ENCODE measurements at places on chromosomes 6 and 20. TPM values are rescaled to one million over a fixed set of nuclear protein-coding genes. Genes with fewer than 3 reads are reported as not detected.

GRCh38 chr6:121533321-121533841 is 97.9 kb downstream of the GJA1 start:
- H3K4me1 ChIP-seq, result no peaks in the 10 kb centered on the region
- no peaks in the 10 kb centered on the region for H3K36me3 ChIP-seq
- DNase-seq, result no peak
- H3K27me3 ChIP-seq, result no peaks in the 10 kb centered on the region

Gene SMIM28
- not detected for total RNA-seq

DNA sequence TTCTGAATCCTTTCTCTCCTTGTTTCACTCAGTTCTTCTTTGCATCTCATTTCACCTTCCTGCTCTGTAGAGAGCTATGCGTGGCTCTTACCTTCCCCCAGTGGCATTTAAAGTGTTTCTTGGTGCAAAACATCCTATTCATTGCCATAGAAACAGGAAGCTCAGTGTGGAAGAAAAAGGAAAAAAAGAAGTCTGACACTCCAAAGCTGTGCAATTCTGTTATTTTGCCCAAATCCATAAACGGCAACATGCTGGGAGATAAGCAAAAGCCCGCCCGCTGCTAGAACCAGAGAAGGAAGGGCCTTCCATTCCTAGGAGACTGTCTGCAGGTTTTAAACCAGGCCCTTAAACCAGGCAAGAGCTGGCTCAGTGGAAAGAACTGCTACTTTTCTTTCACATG is 247.1 kb downstream of the HIVEP2 start:
- no peaks in the 10 kb centered on the region for H3K36me3 ChIP-seq
- peaks cover 24% of the 10 kb centered on the region for H3K4me1 ChIP-seq
- no peaks in the 10 kb centered on the region for H3K27me3 ChIP-seq
- H3K4me3 ChIP-seq, result no peak overlapping the region

GRCh38 chr6:161163466-161164181 is 110.2 kb downstream of the AGPAT4 start:
- H3K36me3 ChIP-seq, result peaks cover 10% of the 10 kb centered on the region
- DNase-seq, result no peak
- no peaks in the 10 kb centered on the region for H3K27me3 ChIP-seq

Gene RNF144B
- 13.5 TPM for total RNA-seq

Gene C6orf52
- total RNA-seq, result 1.6 TPM

DNA sequence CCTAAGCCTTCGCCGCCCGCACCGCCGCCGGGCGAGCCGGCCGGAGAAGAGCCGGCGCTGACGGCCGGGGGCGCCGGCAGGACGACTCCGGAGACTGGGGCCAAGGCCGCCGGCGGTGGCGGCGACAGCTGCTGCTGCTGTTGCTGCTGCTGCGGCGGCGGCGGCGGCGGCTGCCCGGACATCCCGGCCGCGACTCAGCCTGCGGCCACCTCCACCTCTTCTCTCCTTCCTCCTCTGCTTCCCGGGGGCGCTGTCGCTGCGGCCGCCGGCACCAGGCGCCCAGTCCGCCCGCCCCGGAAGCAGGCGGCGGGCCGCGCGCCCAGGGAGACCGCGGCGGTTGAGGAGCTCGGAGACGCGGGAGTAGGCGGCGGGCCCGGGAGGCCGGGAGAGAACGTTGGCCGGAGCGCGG is 307 bp downstream of the RANBP9 start:
- peak overlapping the region; percentile 66 for H3K4me3 ChIP-seq
- peaks cover 44% of the 10 kb centered on the region for H3K4me1 ChIP-seq
- no peak for DNase-seq
- H3K36me3 ChIP-seq, result peaks cover 6% of the 10 kb centered on the region
- H3K27me3 ChIP-seq, result no peaks in the 10 kb centered on the region

DNA sequence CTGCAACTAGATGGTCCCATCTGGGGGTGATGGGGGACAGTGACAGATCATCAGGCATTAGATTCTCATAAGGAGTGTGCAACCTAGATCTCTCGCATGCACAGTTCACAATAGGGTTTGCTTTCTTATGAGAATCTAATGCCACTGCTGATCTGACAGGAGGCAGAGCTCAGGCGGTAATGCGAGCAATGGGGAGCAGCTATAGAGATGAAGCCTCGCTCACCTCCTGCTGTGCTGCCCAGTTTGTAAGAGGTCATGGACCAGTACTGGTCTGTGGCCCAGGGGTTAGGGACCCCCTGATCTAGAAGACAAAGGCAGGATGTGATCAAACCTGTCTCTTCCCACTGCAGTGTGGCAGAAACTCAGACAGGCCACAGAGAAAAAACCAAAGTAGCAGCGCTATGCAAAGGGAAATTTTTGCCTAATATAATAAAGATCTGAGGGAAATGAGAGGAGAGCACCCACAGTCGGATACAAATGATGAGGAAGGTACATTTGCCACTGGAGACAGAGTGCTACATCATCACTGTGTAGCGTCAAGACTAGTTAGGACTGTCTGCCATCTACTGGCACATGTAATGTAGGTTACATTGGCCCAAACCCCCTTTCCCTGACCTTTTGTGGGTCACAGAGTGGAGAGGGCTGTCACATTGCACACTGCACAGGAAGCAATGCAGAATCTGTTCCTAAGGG is 4.1 kb upstream of the LY86 start:
- H3K27ac ChIP-seq, result peak overlapping the region; percentile 76
- H3K4me3 ChIP-seq, result peak overlapping the region; percentile 28
- H3K36me3 ChIP-seq, result peaks cover 17% of the 10 kb centered on the region

GRCh38 chr6:168619560-168620314 is 178.8 kb downstream of the SMOC2 start:
- no peaks in the 10 kb centered on the region for H3K4me1 ChIP-seq
- no peak overlapping the region for H3K4me3 ChIP-seq
- no peaks in the 10 kb centered on the region for H3K27me3 ChIP-seq
- H3K36me3 ChIP-seq, result no peaks in the 10 kb centered on the region
- no peak overlapping the region for H3K27ac ChIP-seq

GRCh38 chr20:14612391-14612790 is 275.0 kb upstream of the FLRT3 start:
- no peaks in the 10 kb centered on the region for H3K4me1 ChIP-seq
- no peak overlapping the region for H3K27ac ChIP-seq
- peaks cover 4% of the 10 kb centered on the region for H3K27me3 ChIP-seq

DNA sequence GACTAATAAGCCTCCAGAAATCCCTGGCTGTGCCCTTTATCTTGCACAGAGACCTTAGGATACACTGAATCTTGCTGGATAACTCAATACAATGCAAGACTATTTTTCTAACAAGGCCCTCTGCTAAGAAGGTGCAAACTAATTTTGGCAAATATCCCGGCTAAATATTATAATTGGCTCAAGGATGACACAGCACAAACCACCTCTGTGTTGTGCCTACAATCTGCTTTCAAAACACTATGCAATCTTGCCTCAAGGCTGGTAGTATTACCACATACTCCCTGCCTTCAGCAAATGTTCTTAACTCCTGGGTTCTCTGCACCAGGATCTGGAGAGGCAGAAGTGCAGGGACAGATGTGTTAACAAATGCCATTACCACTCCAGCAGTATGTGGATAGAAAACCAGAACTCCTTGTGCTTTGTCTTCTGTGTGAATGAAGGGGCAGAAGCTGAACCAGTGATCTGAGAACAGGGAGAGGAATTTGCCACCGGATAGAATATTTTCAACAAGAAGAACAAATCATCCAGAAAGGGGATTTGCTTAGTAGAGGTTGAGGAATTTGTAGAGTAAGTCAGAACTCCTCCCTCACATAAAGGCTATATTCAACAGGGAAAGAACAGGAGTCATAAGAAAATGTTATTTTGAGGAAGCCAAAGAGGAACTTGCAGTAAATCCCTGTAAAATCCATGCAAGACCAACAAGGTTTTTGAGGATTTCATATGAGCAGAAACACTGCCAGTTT is 74.1 kb upstream of the SLC4A11 start:
- DNase-seq, result no peak
- no peak overlapping the region for H3K27ac ChIP-seq
- no peaks in the 10 kb centered on the region for H3K4me1 ChIP-seq
- H3K36me3 ChIP-seq, result peaks cover 19% of the 10 kb centered on the region
- no peak overlapping the region for H3K4me3 ChIP-seq

Gene CCN6
- not detected for total RNA-seq
